ENCODE measurements at places on chromosomes 7 and 10.
A peak's percentile ranks its signal among the peaks of the same experiment; 100 is the strongest.

GRCh38 chr7:140696680-140697446 lies at the start of gene NDUFB2:
Gene NDUFB2 (plus strand): TSS chr7:140696708. CDS start chr7:140696745, 37 bp downstream.
- DNase-seq: peak; percentile 74

DNA sequence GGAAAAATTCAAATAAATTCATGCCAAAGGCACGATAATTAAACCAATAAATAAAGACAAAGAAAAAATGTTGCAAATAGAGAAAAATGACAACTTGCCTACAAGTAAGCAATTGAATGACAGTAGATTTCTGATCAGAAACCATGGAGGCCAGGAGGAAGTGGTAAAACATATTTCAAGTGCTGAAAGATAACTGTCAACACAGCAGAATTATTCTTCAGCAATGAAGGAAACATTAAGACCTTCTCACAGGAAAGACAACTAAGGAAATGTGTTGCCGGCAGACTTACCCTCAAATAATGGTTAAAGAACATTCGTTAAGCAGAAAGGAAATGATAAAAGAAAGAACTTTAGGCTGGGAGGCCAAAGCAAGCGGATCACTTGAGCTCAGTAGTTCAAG lies 30.4 kb downstream of the RUNDC3B start:
- DNase-seq: no peak

GRCh38 chr7:277228-277627 lies 12.7 kb upstream of the FOXL3 start:
- DNase-seq: no peak

DNA sequence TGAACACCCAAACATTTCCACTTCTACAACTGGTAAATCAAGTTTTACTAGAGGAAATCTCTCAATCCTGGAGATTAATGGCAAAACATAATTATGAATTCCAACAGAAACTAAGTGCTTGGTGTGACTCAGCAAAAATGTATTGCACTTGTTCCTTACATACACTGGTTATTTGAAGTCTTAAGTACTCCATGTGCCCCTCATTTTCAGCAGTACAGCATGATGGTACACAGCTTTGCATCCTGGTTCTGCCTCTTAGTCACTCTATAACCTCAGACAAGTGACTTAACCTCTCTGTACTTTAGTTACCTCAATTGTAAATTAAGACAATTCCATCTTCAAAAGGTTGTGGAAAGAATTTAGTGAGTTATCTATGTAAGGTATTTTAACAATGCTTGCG lies 12.9 kb downstream of the SLC16A12 start:
- DNase-seq: peak; percentile 21

- no peak for DNase-seq
These were observed 315.8 kb downstream of the HPSE2 start for GRCh38 chr10:98919899-98920298.

DNA sequence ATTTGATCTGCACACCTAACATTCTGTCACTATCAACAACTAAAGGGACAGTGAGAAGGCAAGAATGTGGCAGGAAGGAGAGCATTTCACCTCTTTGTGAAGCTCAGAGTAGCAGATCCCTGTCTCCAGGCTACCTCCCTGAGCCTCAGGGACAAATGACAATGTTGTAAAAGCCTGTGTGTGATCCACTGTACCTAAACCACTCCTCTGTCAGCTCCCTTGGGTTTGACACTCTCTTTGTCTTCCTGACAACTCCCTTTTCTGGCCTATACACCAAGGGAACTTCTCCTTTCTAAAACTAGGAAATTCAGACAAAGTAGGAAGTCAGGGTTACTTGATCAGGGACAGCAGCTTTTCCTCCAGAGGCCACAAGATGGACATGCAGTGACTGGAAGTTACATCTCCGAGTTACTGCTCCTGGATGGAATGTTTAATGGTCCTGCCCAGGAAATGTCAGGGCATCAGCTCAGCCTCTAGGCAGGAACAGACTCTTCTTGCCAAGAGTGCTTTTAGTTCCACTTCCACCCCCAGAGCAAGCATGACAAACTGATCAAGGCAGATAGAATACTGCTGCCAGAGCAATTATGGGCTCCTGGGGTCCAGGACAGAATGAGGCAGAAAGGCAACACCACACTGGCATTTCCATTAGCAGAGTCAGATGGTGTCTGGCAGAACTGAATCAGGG lies 1014.5 kb upstream of the LRRTM3 start:
- no peak for DNase-seq

DNA sequence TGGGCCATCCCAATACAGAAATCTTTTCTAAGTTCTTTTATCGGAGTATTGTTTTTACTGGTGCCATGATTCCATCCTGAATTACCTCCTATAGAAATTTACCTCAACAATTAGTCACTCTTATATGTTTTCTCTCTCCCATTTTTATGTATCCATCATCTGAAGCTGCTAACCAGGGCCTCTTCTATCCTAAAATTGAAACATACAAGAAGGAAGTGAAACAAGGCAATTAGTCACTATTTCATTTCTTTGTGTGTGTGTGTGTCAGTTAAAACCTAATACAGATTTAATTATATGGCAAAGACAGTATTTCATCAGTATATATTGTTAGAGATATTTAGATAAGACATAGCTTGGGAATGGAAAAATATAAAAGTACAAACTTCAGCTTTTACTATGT lies 148.4 kb upstream of the AHR start:
- no peak for DNase-seq

DNA sequence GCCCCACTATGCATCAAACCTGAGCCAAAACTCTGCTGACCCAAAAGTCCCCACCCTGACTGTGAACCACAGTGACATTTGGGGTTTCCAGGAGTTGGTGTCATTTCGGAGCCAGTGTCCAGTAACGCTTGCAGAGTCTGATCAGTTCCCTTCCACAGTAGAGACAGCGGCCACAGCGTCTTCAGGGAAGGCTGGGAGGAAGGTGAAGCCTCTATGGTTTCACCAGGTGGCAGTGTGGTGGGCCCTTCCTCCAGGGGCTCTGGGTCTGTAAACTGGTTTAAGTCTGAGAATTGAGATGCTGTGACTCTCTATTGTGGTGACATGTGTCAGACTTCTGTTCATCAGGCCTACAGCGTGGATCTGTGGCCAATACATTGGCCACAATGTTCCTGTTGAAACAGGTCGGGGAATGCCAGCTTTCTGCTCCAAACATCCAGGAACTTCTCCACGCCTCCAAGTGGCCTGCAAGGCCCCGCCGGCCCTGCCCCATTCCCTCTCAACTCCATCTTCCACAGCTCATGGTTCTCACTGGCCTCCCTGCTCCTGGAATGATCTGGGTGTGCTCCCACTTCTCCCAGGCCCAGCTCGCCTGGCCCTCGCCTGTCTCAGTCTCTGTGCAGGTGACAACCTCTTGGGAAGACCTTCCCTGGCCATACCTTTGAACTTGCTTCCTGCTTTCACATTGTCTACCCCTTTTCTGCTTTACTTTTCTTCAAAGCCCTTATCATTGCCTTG lies 124.5 kb upstream of the FAM20C start:
- peak; percentile 32 for DNase-seq

DNA sequence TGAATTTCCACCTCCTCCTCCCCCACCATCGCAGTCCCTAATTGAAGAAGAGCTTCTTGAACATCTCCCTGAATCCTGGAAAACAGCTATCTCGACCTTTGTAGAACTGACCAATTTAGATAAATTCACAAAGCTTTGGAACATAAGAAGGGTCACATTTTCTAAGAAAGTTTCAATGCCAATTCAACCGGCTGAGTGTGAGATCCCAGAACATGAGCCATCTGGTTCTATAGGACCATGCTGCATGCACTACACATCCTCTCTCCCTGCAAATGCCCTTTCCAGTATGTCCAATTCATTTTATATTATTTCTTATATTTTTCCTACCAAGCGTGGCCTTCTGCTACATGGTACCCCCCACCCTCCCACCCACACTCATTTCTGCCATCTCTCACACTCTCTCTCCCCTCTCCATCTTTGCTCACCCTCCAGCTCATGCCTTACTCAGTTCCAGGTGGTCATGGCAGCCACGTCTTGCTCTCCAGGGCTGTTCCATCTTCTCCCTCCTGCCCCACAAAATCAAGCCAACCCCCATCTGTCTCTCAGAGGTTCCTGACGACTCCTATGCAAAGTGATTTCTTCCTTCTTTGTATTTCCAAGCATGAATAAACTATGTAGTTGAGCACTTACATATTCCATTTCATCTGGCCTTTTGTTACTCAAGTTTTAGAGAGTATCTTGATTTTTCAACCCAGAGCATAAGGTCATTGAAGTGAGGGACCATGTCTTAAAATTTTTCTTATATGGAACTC lies 19.3 kb downstream of the FRMD4A start:
- no peak for DNase-seq

DNA sequence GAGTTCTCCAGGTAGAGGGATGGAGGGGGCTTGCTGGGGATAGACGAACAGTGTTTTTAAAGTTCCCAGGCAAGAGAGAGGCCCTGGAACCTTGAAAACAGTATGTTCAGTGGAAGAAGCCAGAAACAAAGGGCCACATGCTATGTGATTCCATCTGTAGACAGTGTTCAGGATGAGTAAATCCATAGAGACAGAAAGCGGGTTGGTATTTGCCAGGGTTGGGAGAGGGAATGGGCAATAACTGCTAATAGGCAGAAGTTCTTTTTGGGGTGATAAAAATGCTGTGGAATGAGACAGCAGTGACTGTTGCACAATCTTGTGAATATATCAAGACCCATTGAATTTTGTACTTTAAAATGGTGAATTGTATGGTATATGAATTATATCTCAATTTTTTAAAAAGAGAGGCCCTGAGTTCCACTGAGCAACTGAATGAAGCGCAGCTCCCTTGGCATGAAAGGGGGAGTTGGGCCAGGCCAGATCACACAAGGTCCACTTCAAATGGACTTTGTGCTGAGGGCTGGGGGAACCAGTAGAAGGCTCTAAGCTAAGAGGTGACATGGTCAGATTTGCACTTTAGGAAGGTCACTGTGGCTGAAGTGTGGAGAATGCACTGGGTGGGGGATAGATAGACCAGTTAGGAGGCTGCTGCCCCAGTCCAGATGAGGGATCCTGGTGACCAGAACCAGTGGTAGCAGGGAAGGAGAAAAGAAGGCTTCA lies 34.0 kb downstream of the LEP start:
- DNase-seq: peak; percentile 24

GRCh38 chr10:12590675-12591659 lies 241.6 kb downstream of the CAMK1D start:
- DNase-seq: no peak

DNA sequence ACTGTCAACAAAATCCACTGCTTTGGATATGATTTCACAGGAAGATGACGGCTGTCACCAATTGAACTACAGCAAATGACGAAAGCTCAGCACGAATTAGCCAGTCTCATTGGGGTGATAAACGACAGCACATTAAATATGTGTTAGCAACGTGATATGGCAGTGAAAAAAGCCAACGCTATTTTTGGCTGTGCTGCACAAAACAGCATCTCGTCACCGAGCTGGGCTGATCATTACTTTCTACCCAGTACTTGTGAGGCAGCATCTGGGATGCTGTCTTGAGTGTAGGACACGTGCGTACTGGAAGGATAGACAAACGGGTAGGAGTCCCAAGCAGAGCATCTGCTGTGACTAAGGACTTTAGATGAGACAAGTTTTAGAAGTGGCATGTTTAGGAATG lies 138.3 kb downstream of the EXOC4 start:
- DNase-seq: no peak

DNA sequence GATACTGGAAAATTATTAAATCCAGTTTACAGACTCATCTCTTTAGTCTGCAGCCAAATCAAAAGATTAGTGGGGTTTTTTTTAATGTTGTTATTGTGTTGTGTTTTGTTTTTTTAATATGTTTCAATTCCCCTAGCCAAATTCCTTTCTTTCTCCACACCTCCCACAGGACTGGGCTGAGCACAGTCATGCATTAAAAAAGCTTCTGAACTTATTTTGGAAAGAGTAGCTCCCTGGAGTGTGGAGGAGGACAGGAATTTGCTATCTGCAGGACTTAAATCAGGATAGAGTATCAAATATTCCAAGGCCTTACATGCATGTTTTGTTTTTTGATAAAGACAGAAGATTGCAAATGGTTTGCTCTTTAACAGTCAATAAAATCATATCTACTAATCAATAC lies 90.7 kb downstream of the GNAI1 start:
- DNase-seq: peak; percentile 46

- peak; percentile 92 for DNase-seq
These were observed 60.3 kb upstream of the STK17A start for GRCh38 chr7:43522406-43523156.

DNA sequence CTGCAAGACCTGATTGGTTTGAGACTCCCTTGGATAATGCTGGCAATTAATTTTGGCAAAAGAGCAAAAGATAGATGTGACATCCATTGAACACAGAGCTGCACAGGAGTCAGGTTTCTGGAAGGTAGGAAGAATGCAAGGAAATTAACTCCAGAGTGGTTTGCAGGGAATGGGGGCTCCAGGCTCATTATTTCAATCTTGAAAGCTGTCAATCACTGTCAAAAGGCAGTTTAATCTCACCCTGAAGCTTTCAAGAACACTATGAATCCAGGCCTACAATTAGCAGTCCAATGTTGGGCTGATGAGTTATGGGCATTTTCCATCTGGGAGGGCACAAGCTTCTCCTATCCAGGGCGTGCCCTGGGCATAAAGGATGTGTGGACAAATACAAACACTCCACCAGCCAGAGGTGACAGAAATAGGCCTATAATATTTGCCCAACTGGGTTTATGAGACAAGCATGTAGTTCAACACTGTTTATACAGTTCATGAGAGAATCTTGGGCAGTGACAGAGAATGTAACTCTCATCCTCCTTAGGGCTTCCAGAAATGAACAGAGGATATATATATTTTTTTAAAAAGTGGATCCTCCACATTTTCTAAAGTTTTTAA lies 80.5 kb downstream of the KCNMA1 start:
- no peak for DNase-seq

DNA sequence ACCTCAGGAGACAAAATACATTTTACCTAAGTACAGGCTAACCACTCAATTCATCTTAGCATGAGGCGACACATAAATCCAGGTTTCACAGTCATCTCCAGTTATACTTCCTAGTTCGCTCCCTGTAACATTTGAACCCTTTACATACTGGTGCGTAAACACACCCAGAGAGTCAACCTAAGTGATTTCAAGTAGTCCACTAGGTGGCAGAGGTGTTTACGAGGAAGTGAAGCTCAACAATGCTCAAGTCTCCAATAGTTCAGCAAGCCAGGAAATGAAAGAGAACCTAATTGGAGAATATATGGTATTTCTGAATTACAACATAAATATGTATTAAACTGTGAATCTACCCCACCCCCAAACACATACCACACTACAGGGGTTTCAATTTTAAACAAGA lies 76.3 kb upstream of the ABCB5 start:
- DNase-seq: peak; percentile 4

GRCh38 chr7:18276380-18276779 lies 219.2 kb upstream of the HDAC9 start:
- DNase-seq: no peak

DNA sequence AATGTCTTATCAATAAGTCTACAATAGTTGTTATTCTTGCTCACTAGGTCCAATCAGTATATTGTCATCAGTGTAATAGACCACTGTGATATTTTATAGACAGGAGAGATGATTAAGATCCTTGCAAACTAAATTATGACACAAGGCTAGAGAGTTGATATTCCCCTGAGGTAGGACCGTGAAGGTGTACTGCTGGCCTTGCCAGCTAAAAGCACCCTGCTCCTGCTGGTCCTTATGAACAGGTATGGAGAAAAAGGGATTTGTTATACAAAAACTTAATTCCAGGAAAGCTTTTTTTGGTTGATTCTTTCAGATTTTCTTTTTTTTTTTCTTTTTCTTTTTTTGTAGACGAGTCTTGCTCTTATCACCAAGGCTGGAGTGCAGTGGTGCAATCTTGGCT lies 16.8 kb upstream of the TMEM213 start:
- DNase-seq: no peak

- DNase-seq: no peak
These were observed 61.6 kb upstream of the TBX20 start for GRCh38 chr7:35315517-35315916.
